ENCODE measurements at places on chromosomes 12 and 14. TPM values are rescaled to one million over a fixed set of nuclear protein-coding genes. Genes with fewer than 3 reads are reported as not detected.

HNRNPC gene
- total RNA-seq, result 766 TPM

- no peaks in the 10 kb centered on the region for H3K36me3 ChIP-seq
- H3K27ac ChIP-seq, result no peak overlapping the region
- H3K4me3 ChIP-seq, result no peak overlapping the region
- H3K4me1 ChIP-seq, result no peaks in the 10 kb centered on the region
Measured at GRCh38 chr12:38373784-38374183, 57.2 kb downstream of the ALG10B start.

DNA sequence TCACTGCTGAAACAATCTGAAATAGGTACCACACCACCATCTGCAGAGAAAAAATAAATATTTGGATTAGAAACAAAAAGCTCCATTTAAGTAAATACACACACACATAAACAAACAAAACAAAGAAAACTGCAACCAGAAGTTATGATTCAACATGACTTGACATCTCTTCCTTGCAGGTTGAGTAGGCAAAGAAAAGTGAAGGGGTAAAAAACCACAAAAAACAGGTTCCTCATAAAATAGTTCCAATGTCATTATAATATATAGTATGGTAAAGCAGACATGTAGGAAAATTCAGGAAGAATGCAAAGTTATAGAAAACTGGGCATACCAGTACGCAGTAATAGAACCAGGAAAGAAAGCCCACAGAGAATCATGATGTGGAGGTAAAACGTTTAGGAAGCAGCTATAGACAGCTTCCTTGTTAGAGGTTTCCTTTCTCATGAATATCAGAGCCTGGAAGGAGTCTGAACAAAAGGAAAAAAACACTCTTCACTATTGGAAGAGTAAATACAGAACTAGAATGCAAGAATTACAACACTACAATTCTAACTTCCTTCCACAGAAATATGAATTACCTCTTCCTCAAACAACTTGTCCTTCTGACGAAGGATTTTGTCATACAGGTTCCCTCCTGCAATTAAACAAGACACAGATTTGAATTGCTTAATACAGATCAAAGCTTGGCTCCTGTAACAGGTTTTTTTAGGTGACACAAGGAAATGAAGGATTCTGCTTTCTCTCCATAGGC is 6.1 kb downstream of the NEK9 start:
- H3K36me3 ChIP-seq, result peaks cover 17% of the 10 kb centered on the region
- H3K27ac ChIP-seq, result no peak overlapping the region
- no peak for DNase-seq
- no peaks in the 10 kb centered on the region for H3K4me1 ChIP-seq
- no peaks in the 10 kb centered on the region for H3K27me3 ChIP-seq

CPNE8 gene
- total RNA-seq, result 18.8 TPM

DNA sequence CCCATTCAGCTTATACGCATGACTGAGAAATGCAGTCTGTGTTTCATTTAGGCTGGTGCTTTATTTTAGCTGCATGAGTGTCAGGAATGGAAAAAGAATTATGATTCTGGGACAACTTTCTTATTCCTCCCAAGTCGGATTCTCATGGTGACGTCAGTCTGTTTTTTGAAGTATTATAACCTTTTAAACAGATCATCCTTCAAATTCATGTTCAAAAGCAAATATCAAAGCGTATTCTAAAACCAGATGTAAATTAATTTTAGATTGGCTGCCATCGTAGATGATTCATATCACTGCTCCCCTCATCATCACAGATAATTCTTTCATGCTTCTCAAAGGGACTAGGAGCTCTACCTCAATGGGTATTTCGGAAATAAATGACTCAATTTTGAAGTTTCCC is 15.0 kb downstream of the FNTB start:
- H3K36me3 ChIP-seq, result peaks cover 5% of the 10 kb centered on the region
- H3K27ac ChIP-seq, result no peak overlapping the region
- no peak for DNase-seq
- H3K4me3 ChIP-seq, result no peak overlapping the region
